Vagina (tissue), 2 donors: ENCODE measurements at places on chromosomes 1 and 21. TPM values are rescaled to one million over a fixed set of nuclear protein-coding genes. Genes with fewer than 3 reads are reported as not detected.

DNA sequence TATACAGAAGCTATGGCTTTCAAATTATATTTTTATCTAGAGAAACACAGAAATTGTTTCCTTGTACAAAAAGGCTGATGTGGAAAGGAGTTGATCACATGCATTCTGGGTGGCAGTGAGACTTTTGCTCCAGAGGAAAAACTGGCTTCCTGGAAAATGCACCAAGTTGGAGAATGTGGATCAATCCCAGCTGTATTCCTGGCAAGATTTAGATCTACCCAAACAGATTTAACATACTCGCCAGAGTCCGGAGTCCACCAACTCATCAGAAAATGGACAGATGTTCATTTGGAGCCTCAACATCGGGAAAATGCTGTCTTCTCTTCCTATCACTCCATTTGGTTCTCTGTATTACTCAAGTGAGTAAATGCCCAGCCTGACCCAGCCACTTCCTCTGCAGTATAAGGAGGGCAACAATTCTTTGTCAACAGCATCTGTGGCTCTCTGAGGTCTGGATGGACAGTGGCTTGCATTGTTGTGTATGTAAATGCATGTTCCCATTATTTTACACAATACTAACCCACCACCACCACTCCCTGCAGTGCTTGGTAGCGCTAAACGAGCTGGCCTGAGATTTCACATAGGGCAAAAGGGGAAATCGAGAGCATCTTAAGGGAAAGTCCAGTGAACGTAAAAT is 226.2 kb upstream of the IRF2BP2 start:
- H3K4me1 ChIP-seq, result peaks cover 12% of the 10 kb centered on the region
- H3K27ac ChIP-seq, result no peak overlapping the region

DNA sequence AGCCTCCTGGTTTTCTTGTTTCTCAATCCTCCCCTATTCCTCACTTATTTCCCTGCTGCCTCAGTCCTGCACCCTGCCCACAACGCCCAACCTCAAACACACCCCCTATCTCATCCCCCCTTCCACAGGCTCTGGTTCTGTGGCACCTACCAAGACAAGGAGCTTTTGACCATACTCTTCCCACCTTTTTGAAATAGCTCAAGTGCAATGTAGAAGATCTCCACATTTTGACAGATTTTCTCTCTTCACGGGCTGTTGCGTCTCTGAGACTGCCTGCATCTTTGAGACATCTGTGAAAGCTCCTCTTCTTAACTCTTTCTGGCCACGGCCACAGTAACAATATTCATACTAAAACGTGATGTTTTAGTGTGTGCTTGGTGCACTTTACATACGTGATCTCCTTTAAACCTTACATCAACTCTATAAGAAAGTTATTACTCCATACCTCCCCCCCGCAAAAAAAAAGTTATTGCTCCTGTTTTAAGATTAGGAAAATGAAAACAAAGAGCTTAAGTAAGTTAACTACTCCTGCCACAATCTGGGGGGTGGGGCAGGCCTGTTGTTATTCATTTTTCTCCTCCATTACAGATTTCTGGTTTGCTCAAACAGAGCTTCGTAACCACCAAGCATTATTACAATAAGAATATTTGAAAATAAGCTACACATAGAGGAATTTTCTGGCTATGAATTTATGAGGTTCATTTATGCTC is 1.8 kb upstream of the SERBP1 start:
- H3K36me3 ChIP-seq, result no peaks in the 10 kb centered on the region
- no peak overlapping the region for H3K27ac ChIP-seq
- peaks cover 24% of the 10 kb centered on the region for H3K4me1 ChIP-seq

DNA sequence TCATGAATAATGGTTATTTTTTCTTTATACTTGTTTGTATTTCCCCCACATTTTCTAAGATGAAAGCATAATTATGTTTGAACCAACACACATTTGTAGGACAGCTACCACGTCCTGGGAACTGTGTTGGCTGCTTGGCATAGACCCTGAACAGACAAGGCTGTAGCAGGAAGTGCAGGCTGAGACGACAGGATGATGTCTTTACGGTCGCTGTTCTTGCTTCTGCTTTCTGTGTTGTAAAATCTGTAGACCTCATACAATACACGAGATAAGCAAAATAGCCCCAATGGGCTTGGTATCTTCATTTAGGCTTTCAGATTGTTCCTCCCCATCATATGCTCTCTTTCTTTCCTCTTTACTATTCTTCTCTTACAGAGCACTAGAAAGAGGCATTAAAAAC is 23.3 kb upstream of the OTUD3 start:
- H3K27me3 ChIP-seq, result no peaks in the 10 kb centered on the region
- H3K36me3 ChIP-seq, result no peaks in the 10 kb centered on the region
- no peak overlapping the region for H3K27ac ChIP-seq

DNA sequence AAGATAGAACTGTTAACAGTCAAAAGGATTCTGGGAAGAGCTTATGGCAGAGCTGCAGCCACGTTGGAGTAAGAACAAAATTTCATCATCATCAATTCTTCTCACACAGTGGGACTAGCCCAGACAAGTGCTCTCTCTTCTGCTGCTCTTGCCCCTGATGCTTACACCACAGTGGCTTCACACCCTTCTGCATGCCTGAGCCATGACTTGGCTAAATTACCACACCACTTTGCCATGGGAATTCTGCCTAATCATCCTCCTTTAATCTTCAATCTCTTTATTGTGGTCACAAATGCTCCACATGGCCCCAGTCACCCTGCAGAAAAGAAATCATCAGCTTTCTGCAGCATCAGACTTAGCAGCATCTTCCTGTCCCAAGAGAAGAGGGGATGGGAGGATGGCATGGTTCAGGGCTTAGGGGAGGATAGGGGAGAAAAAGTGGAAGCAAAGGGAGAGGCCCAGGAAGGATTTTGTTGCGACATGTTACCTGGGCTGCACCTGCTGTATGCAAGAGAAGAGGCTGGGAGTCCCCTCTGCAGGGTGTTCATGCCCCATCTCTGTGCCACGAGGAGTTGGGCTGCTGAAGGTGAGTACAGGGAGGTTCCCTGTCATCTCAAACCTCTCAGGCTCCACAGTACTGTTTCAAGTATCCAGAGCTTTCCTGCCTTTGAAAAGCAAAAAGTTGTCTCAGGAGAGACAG is 9.0 kb upstream of the RPTN start:
- H3K4me3 ChIP-seq, result no peak overlapping the region
- DNase-seq, result no peak
- peaks cover 33% of the 10 kb centered on the region for H3K4me1 ChIP-seq
- no peaks in the 10 kb centered on the region for H3K27me3 ChIP-seq

DNA sequence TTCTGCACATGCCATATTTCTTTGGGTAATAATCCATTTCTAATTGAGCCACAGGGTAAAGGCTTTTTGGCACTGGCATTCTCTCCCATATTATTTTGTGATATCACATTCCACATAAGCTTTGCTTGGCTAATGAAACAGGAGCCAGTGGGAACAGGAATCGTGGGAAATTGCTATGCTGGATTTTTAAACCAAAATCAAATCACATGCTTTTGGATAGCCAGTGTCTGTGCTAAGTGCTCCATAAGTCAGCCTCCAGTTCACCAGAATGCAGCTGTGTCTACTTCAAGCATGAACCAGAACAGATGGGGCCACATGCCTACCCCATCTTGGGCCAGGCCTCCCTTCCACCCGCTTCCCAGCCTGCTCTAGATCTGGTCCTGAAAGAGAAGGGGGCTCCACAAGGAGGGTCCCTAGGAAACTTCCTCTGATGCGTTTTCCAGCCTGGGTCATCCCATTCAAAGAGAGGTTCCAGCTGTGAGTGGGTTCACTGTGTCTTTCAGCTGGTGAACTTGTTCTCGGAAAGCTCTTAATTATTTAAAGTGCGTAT is 131.2 kb upstream of the COA6 start:
- H3K27ac ChIP-seq, result no peak overlapping the region
- no peak overlapping the region for H3K4me3 ChIP-seq
- peak; percentile 52 for DNase-seq
- no peaks in the 10 kb centered on the region for H3K4me1 ChIP-seq
- no peaks in the 10 kb centered on the region for H3K36me3 ChIP-seq

DNA sequence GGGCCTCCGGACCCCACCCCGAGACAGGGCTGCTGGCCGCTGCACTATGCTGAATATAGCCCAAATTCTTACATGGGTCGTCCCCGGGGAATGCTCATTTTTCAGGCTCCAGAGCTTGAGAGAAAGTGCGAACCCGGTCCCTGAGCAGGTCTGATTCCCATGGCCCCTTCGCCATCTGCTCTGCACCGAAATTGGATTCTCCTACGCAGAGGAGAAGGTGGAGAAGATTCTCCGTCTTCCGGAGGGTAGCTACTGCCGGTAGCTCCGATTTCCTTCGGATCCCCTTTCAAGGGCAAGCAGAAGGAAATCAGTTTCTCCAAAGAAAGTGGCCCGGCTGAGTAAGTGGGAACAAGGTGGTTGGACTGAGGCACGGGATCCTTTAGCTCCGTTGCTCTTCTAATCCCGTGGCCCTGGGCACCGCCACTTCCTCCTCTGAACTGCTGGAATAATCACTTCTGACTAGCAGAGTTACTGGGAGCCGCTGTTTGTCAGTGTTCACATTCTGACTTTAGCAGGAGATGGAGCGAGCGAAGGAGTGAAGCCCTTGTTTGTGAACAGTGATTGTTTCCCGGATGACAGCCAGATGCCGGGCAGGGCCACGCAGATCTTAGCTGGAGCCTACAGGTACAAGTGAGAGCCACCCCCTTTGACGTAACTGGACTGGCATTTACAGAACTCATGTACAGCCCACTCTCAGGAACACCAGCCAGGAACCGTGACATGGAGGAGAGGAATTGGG is 1.1 kb upstream of the ZNF496 start:
- peak overlapping the region; percentile 91 for H3K4me3 ChIP-seq
- no peaks in the 10 kb centered on the region for H3K27me3 ChIP-seq
- no peaks in the 10 kb centered on the region for H3K36me3 ChIP-seq

DNA sequence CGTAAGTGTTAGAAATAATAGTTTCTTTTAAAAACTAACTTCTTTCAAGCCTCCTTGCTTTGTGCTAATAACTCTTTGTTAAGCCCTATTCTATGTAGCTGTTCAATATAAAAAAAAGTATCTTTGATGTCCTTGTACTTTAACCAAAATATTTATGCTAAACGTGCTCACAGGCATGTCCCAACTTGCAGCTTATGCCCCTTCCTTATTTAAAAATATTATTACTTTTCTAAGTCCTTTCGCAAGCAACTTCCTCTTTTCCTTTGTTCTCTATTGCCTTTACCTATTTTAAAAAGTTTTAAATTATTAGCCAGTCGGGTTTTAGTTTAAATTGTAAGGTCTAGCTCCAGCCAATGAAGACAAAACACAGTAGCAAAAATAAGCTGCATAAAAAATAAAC is 43.4 kb upstream of the NBPF3 start:
- no peaks in the 10 kb centered on the region for H3K36me3 ChIP-seq
- H3K27ac ChIP-seq, result no peak overlapping the region
- DNase-seq, result no peak
- no peaks in the 10 kb centered on the region for H3K4me1 ChIP-seq

DNA sequence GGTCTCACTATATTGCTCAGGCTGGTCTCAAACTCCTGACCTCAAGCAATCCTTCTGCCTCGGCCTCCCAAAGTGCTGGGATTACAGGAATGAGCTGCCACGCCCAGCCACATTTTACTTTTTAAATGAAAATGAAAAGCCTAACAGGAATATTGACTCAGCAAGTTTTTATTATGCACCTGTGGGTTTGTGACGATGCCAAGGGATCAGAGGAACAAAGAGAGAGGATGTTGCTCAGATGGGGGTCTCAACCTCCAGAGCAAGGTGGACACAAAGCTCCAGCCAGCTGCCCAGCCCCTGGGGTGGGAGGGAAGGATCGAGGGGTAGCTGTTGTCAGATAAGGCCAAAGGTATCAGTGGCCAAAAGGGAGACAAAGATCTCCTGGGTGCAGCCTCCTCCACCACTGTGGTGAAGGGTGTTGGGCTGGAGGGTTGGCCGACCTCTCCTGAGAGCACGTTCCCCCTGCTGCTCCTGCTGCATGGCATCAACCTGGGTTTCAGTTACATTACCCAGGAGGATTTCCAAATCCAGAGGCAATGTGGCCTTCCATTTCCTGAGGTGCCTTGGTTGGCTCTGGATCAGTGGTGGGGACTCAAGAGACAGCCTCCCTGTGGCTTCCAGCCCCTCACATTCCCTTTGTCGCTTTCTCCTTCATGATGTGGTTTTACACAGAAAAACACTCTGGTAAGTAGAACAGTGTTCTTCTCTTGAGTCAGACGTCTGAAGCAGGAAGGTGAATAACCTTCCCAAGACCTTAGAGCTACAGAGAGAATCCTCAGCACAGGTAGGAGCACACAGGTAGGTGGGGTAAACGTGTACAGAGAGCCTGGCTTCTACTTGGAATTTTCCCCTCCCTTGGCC is 34.2 kb downstream of the ZNF496 start:
- no peaks in the 10 kb centered on the region for H3K4me1 ChIP-seq
- no peak for DNase-seq
- peaks cover 23% of the 10 kb centered on the region for H3K36me3 ChIP-seq
- H3K27ac ChIP-seq, result no peak overlapping the region

DNA sequence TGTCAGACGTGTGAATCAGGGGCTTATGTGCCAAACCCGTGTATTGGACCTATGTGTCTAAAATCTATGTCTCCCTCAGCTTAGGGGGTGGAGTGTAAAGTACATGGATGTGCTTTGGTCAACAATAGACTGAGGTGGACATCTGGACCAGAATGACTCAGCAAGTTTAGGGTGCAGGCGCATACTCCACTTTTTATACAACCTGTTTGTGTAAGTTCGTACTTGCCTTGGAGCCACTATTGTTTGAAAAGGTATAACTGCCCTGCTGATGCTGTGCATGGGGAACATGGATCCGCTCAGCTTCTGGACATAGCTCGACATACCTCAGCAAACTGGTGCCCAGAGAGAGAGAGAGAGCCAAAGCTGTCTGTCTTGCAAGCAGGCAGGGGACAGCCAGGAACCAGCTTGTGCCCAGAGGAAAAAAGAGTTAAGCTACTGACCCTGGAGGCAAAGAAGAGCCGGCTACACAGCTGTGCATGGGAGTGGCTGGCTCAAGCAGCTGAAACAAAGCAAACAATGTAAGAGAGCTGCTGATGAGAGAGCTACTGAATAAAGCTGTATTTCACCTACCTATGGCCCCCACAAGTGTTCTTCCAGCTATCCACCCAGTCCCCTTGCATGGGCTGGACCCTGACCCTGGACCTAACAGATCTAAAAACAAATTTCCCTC is 41.2 kb downstream of the GJA5 start:
- no peaks in the 10 kb centered on the region for H3K4me1 ChIP-seq
- H3K36me3 ChIP-seq, result no peaks in the 10 kb centered on the region
- H3K4me3 ChIP-seq, result no peak overlapping the region
- no peak overlapping the region for H3K27ac ChIP-seq
- DNase-seq, result no peak

TRPM2 gene
- total RNA-seq, result 2.2 TPM

PLA2G2D gene
- not detected for total RNA-seq

PTAFR gene
- total RNA-seq, result 1.2 TPM
